ENCODE measurements at places on chromosomes 13 and 19.

DNA sequence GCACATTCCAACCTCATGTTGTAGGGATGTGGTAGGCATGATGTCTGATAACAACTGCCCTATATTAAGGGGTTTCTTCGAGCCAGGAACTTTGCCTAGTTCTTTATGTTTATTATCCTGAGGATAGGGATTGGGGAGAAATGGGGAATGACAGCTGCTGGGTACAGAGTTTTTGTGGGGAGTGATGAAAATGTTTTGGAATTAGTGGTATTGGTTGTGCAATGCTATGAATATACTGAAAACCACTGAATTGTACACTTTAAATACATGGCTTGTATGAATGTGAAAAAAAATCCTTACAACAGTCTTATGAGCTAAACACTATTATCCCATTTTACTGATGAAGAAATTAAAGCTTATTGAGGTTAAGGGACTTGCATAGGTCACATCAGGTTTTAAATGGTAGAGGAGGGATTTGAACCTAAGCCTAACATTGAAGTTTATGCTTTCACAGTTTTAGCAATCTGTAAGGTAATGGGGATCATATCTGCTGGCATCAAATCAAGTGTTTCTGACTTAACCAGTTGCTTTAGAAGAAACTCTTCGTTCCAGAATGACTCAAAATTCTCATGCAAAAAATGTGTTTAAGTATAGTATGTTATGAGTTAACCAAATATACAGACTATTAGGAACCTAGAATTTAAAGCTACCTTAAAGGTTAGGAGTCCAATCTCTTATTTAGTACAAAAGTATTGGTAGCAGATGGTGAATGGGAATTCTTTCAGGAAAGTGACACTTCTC is 61.4 kb downstream of the ERCC5 start:
- H3K4me3 ChIP-seq = no peak overlapping the region
- DNase-seq = no peak
- no peak overlapping the region for H3K27ac ChIP-seq

GRCh38 chr19:16902545-16902944 is 13.7 kb downstream of the F2RL3 start:
- H3K27ac ChIP-seq = no peak overlapping the region
- H3K27me3 ChIP-seq = no peaks in the 10 kb centered on the region
- no peak overlapping the region for H3K4me3 ChIP-seq
- H3K36me3 ChIP-seq = no peaks in the 10 kb centered on the region
- DNase-seq = no peak
- no peaks in the 10 kb centered on the region for H3K4me1 ChIP-seq

GRCh38 chr13:47822036-47822435 is 179.0 kb downstream of the SUCLA2 start:
- H3K4me3 ChIP-seq = no peak overlapping the region
- H3K27me3 ChIP-seq = no peaks in the 10 kb centered on the region
- no peaks in the 10 kb centered on the region for H3K36me3 ChIP-seq
- DNase-seq = no peak

GRCh38 chr13:75255653-75256052 is 226.3 kb downstream of the TBC1D4 start:
- H3K27ac ChIP-seq = no peak overlapping the region
- DNase-seq = no peak
- no peaks in the 10 kb centered on the region for H3K36me3 ChIP-seq
- no peaks in the 10 kb centered on the region for H3K4me1 ChIP-seq
- no peak overlapping the region for H3K4me3 ChIP-seq

- H3K27ac ChIP-seq = no peak overlapping the region
- no peaks in the 10 kb centered on the region for H3K27me3 ChIP-seq
- H3K4me1 ChIP-seq = peaks cover 4% of the 10 kb centered on the region
- no peaks in the 10 kb centered on the region for H3K36me3 ChIP-seq
- no peak for DNase-seq
- no peak overlapping the region for H3K4me3 ChIP-seq
These were observed 320.6 kb downstream of the FOXO1 start for GRCh38 chr13:40345654-40346372.

GRCh38 chr13:29713839-29714238 is 118.4 kb upstream of the SLC7A1 start:
- H3K27ac ChIP-seq = no peak overlapping the region
- no peak for DNase-seq
- H3K4me1 ChIP-seq = no peaks in the 10 kb centered on the region
- H3K4me3 ChIP-seq = no peak overlapping the region

GRCh38 chr19:18153556-18154134 is 682 bp downstream of the PIK3R2 start:
- no peak for DNase-seq
- H3K4me3 ChIP-seq = peak overlapping the region; percentile 86
- H3K36me3 ChIP-seq = peaks cover 6% of the 10 kb centered on the region
- no peaks in the 10 kb centered on the region for H3K4me1 ChIP-seq
- H3K27me3 ChIP-seq = no peaks in the 10 kb centered on the region

DNA sequence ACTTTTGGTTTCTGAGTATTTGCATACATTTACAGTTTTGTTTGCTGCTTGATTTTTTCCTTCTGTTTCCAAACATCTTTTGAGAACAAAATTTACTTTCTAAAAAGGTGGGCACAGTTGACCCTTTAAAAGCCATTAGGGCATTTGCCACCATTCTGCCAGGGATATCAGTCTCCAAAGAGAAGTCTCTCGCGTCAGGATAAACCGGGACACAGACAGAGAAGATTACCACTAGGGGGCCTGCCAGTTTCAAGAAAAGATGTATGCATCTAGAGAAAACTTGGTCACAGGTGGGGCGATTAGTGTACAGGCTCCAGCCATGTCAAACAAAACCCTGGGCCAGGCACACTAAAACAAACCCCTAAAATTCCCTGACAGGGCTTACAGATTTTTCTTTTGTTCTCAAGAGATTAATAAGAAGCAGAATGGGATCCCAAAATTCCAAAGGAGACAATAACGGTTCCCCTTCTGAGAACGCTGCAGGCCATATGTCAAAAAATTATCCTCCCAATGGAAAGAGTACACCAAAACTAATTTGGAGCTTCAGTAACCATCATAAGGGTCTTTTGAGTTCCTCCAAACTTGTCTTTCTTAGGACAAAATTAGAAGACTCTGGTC is 10.7 kb upstream of the PABPC3 start:
- no peaks in the 10 kb centered on the region for H3K27me3 ChIP-seq
- no peaks in the 10 kb centered on the region for H3K36me3 ChIP-seq
- no peak overlapping the region for H3K27ac ChIP-seq
- no peaks in the 10 kb centered on the region for H3K4me1 ChIP-seq
- H3K4me3 ChIP-seq = no peak overlapping the region

GRCh38 chr13:40087091-40088002 is 431.9 kb downstream of the COG6 start:
- no peak overlapping the region for H3K4me3 ChIP-seq
- no peaks in the 10 kb centered on the region for H3K27me3 ChIP-seq
- H3K27ac ChIP-seq = no peak overlapping the region
- H3K4me1 ChIP-seq = no peaks in the 10 kb centered on the region

DNA sequence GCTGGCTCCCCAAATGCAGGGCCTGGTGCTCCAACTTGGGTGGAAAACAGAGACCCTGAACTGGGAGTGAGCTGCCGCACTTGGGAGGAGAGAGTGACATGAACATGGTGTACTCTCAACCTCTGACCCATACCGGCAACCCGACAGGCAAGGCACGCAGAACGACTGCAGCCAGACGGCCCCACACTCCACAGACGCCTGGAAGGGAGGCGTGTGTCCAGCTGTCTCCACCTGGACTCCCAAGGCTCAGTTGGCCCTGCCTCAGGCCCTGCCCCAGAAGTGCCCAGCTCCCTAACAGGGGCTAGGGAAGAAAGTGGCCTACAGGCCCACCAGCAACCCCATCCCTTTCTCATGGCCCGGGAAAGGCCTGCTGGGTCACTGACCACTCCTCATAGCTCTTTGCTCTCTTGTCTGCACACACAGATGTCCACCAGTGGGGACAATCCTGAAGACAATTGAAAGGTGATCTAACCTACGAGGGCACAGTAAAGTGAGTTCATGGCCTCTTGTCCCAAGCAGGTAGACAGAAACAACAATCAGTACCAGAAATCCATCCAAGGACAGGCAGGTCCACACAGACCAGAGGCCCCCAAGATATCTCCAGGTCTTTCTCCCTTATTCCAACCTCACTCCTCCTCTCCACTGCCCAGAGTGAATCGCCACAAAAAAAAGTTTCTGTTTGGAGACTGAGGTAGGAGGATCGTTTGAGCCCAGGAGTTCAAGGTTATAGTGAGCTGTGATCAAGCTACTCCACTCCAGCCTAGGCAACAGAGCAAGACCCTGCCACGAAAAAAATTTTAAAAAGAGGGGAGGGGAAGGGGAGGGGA is 28.2 kb downstream of the ELL start:
- H3K36me3 ChIP-seq = no peaks in the 10 kb centered on the region
- H3K27ac ChIP-seq = no peak overlapping the region
- no peak for DNase-seq
- H3K4me3 ChIP-seq = no peak overlapping the region
- 0 out of 2 replicates have a peak, but pooled peaks cover 2% of the 10 kb centered on the region for H3K4me1 ChIP-seq
- H3K27me3 ChIP-seq = no peaks in the 10 kb centered on the region

DNA sequence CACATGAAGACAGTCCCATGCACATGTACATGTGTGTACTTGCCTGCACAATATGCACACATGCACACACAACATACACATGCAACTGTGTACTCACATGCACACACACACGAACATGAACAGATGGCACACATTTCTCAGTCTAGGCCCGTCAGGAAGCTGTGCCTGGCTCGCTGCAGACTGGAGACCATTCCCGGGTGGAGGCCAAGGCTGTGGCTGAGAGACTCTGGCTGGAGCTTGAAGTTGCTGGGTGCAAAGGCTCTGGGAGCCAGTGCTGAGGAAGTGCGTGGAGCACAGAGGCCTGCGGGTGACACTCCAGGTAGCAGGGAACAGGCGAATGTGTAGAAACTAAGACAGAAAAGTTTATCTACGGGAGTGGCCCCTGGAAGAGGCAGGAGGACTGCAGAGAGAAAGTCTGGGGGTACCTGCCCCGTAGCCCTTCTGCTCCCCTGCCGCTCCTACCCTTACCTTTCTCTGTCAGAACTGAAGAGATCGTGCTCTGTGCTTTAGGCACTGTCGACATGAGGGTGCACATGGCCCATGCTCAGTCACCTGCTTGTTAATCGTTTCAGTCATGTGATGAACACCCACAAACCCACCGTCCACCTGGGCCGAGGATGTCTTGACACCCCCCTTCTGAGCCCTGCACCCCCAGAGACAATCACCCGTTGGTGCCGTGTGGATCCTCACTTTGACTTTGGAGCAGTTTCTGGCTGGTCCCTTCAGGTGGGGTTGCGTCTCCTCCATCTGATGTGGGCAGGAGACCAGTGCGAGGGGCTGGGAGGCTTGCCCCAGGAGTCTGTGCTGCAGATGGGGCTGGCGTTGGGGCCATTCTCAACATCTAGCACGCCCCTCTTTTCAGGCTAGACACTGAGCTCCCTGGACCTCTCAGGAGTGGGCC is 69.4 kb downstream of the TEX29 start:
- no peaks in the 10 kb centered on the region for H3K36me3 ChIP-seq
- H3K27me3 ChIP-seq = no peaks in the 10 kb centered on the region
- no peak for DNase-seq
- H3K4me3 ChIP-seq = no peak overlapping the region

GRCh38 chr19:15304140-15304705 is 28.1 kb downstream of the BRD4 start:
- no peaks in the 10 kb centered on the region for H3K4me1 ChIP-seq
- no peak overlapping the region for H3K27ac ChIP-seq
- DNase-seq = no peak
- no peak overlapping the region for H3K4me3 ChIP-seq

- no peak for DNase-seq
- peaks cover 2% of the 10 kb centered on the region for H3K4me1 ChIP-seq
- H3K4me3 ChIP-seq = no peak overlapping the region
- no peak overlapping the region for H3K27ac ChIP-seq
- no peaks in the 10 kb centered on the region for H3K27me3 ChIP-seq
These were observed 44.8 kb downstream of the USP12 start for GRCh38 chr13:27126859-27127258.

DNA sequence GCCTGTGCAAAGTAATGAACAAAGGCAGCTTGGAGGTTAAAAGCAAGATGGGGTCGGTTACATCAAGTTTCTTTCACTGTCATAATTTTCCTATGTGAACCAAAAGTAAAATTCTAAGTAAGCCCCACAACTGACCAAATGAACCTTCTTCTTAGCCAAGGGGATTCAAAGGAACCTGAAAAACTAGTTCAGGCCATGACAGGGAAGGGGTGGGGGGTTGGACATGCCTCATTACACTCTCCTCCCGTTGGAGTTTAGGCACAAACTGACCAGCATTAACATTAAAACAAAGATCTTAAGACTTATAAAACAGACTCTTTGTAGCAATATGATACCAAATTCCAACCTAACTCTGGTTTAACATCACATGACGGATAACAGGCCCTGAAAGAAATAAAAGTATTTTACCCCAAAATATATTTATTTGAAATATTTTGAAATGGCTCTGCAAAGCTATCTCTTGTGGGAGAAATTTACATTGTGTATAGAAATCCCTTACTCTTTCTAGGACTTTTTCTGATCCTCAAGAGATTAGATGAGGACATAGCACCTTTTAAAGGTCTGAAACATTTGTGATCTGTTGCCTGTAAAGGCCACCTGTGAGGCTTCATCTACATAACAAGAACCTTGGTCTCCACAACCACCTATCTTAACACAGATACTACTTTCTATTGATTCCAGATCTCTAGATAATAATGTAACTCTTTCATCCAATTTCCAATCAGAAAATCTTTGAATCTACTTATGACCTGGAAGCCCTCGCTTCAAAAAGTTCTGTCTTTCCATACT is 1829.0 kb upstream of the MIR17HG start:
- H3K4me3 ChIP-seq = no peak overlapping the region
- no peak overlapping the region for H3K27ac ChIP-seq
- H3K27me3 ChIP-seq = no peaks in the 10 kb centered on the region

- no peak for DNase-seq
- peaks cover 13% of the 10 kb centered on the region for H3K36me3 ChIP-seq
- H3K27me3 ChIP-seq = no peaks in the 10 kb centered on the region
- H3K4me1 ChIP-seq = no peaks in the 10 kb centered on the region
These were observed 3.4 kb downstream of the ERCC1 start for GRCh38 chr19:45420356-45420755.

- no peaks in the 10 kb centered on the region for H3K4me1 ChIP-seq
- no peaks in the 10 kb centered on the region for H3K36me3 ChIP-seq
- H3K27me3 ChIP-seq = no peaks in the 10 kb centered on the region
- H3K4me3 ChIP-seq = peak overlapping the region; percentile 15
- DNase-seq = no peak
- no peak overlapping the region for H3K27ac ChIP-seq
These were observed 16.4 kb upstream of the ZNF492 start for GRCh38 chr19:22617614-22618320.

GRCh38 chr19:45455707-45456499 is 11.9 kb upstream of the FOSB start:
- no peaks in the 10 kb centered on the region for H3K36me3 ChIP-seq
- DNase-seq = no peak
- H3K4me3 ChIP-seq = no peak overlapping the region
- H3K27ac ChIP-seq = no peak overlapping the region
- peaks cover 7% of the 10 kb centered on the region for H3K4me1 ChIP-seq
- peaks cover 2% of the 10 kb centered on the region for H3K27me3 ChIP-seq

Data from iPS DF 6.9 (cell line).